ENCODE measurements at places on chromosomes 3 and 15.

- no peak for DNase-seq
Measured at GRCh38 chr15:49987198-49987785, 131.7 kb downstream of the ATP8B4 start.

- DNase-seq: no peak
Measured at GRCh38 chr15:68228143-68228970, 1.2 kb downstream of the CLN6 start.

DNA sequence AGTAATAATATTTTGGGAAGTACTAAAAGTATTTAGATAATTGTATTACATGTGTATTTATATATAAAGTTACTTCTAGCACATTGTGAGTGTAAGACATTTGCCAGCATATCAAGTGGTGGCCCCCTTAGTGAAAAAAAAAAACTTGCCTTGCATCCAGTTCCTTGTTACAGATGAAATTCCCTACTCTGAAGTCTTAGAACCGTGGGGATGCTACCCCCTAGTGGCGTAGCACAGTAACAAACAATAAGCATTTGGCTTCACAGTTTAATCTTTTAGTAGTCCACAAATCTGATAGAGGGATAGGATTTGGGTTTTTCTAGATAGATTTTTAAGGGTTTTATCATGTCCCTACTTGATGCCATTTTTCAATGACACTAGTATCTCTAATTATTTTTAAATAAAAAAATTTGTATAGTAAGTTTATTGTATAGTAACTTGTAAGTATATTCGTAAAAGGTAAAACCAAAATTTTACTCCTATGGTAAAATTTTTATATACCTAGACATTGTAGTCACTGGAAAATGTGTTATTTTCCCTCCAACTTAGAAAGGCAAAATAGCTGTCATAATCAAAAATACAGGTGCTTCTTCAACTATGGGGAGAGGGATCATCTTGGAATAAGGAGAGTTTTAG, 14.3 kb downstream of the SMC4 start:
- DNase-seq: peak; percentile 76

DNA sequence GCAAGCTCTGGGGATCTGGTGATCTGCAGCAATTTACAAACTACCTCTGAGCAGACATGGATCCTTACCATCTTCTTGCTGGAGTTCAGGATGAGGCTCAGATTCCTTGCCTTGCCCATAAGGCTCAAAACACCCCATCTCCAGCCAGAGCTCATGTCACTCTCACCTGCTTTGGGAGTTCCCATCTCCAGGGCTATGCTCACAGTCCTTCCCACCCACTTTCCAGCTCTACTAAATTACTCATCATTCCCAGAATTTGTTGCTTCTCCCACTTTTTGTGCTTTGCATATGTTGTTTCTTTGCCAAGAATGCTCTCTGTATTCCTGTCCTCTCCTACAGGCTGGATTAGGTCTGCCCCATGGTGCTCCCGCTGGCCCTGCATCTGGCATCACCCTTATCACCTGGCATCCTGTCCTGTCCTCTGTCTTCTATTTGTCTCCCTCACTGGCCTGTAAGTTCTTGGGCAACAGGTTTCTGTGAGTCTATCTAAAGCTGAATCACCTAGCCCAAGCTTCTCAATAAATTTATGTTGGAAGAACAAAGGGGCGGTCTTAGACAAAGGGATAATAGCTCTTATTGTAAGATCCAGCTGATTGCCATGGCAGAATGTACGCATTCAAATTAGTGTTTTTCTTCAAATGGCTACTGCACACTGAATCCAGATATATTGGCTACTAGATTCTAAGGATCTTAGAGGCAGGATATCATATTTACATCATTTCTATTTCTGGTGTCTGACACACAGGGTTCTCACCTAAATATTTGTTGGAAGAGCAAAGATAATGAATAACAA, 179.2 kb downstream of the CLSTN2 start:
- no peak for DNase-seq

DNA sequence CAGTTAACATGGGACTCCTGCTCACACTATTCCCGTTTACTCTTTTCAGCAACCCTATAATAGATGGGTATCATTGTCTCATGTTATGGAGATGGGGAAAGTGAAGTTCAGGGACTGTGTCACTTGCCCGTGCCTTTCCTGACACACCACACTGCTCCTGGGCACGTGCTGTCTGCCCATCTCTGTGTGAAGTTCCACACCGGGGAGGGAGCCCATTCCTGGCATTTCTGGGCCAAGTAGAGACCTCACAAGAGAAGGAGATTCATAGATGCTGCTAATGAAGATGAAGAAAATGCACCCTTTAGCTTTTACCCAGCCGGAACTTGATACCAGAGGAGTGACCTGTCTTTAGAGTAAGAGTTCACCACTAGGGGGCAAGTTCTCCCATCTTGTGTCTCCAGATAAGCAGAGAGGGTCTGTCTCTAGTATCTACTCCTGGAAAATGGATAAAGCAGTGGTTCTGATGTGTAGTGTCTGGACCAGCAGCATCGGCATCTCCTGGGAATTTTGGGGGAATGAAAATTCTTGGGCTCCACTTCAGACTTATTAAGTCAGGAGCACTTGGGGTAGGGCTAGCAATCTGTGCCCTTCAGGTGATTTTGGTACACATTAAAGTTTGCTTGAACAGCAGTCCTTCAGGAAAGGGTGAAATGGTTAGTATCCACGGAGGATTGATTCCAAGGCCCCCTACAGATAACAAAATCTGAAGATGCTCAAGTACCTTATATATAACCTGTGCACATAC, 2.0 kb upstream of the TOPBP1 start:
- DNase-seq: peak; percentile 73

DNA sequence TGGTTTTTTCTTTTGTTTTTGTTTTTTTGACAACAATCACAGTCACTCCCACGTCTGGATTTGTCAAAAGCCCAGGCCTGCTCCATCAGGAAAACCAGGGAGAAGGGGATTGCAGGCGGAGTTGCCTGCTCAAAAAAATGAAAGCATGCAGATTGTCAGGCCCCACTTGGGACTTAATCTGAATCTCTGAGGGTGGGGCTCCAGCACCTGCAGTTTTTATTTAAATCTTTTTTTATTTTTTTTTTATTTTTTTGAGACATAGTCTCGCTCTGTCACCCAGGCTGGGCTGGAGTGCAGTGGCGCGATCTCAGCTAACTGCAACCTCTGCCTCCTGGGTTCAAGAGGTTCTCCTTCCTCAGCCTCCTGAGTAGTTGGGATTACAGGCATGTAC, 140.9 kb downstream of the FOXP1 start:
- DNase-seq: no peak

DNA sequence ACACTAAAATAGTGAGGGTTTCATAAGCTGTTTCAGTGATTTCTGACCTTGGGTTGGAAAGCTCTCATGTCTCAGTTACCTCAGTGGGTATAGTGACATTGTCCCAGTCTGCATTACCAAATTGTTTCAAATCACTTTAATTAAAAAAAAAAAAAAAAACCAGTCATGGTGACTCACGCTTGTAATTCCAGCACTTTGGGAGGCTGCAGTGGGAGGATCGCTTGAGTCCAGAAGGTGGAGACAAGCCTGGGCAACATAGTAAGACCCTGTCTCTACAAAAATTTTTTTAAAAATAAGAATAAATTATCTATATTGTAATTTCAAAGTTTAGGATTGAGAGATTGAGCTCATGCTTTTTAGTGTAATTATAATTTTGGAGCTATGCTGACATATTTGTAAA, 78.0 kb downstream of the MBNL1 start:
- no peak for DNase-seq

DNA sequence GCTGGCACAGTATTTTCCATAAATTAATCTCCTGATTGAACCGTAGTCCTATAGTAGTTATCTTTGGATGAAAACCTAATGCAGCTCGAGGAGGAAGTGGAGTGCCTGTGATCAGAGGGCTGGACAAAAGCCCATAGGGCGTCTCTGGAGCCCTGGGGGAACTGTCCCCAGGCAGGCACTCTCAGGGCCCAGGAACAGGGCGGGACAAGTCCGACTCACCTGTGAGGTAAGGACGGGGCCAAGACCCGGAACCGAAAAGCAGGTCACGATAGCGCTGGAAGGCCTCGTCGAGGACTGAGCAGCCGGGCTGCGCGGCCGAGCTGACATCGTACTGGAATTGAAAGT, 341 bp downstream of the HEXA start:
- no peak for DNase-seq

DNA sequence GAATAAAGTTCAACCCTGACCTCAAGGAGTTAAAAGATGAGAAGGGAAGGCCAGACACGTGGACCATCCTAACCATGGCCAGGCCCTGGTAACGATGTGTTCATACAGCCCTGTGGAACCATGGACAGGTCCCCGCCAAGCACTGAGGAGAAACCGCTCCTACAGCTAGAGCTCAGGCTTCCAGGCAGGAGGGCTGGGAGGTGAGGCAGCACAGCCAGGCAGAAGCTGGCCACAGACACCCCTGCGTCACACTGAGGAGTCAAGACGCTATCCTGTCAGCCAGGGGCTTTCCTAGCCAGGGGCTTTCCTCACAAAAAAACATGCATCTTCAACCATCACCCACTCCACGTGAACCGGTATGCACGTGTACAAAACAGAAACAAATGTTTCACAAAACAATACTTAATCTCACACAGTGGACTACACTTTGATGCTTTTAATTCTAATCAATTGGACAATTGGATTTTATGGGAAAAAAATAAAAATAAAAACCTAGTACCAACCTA, 73.2 kb downstream of the TBC1D2B start:
- DNase-seq: peak; percentile 13

GRCh38 chr15:67456677-67457529, 64.0 kb upstream of the C15orf61 start:
- DNase-seq: peak; percentile 82

- no peak for DNase-seq
Measured at GRCh38 chr3:187567661-187568121, 102.5 kb downstream of the SST start.

GRCh38 chr3:22007368-22007767, 256.4 kb upstream of the ZNF385D start:
- DNase-seq: no peak

GRCh38 chr15:25175033-25175788, 220.4 kb downstream of the SNRPN start:
- DNase-seq: no peak

- no peak for DNase-seq
Measured at GRCh38 chr3:14290631-14291385, 111.6 kb upstream of the SLC6A6 start.

DNA sequence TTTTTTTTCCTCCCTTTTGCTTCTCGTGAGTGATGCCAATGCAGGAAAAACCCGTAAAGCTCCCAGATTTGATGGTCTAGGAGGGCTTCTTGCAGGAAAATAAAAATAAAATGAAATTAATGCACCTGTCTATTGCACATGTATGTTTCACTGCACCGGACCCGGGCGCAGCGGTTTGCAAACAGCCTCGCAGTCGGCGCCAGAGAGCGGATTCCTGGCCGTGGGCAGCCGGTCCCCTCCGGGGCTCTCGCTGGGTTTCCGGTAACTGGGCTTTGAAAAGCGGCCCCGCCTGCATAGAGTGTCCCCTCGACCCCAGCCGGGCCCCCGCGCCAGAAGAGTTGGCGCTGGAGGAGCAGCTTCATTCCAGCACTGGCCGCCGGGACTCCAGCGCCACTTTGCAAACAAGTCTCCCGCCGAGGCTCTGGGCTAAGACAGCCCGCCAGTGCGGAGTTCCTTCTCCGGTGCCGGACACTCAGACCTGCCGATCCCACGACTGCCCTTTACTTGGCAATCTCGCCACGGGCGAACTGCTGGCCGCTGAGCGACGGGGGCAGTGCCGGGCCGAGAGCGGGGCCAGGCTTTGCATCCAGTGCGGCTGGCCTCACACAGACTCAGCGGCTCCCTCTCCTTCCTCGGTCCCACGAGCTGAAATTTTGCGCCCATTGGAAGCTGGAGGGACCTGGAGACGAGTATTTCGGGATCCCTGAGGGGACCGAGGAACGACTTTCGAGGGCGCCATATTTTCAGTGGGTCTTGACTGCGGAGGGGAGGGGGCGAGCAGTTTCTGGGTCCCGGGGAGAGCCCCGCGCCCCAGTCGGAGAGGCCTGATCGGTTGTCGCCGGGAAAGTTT, 225.9 kb upstream of the C2CD4B start:
- DNase-seq: peak; percentile 8

DNA sequence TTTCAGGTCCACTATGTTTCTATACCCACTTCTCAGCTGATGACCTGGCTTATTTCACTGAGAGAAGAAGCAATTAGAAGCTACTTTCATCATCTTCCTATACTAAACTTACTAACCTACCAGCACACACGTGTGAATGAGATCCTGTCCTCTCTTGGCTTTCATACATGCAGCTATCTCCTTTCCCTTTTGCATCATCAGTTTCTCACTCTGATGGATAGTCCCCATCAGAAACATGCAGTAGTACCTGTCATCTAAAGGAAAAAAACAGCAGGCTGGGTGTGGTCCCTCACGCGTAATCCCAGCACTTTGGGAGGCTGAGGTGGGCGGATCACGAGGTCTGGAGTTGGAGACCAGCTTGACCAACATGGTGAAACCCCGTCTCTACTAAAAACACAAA, 237.6 kb upstream of the C2CD4B start:
- DNase-seq: no peak

DNA sequence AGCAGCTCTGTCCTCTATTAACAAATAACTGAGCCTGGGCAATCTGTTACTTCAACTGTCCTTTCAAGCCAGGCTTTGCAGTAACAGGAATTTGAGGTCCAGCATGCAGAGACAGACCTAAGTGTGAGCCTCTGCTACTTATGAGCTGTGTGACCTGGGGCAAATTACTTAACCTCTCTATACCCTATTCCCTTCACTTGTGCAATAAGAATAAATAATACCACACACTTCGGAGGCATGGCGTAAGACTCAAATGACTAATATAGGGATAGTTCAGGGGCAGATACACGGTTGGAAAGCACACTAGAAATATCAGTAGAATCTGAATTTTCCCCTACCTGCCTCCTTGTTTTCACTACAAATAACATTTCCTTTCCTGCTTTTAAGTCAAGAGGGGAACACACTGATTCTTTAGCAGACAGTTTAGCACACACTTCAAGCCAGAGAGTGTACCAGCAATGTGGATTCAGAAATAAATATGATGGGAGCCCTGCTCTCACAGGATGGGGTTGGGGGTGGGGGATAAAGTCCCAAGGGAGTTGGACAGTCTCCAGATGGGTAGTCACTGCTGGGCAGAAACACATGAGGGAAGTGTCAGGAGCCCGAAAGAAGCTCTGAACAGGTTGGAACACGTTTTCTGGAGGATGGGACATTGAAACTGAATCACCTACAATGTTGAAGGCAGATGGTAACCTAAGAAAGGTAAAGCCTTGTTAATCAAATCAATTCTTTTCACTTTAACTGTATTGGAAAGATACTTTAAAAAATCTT, 61.8 kb upstream of the RBP1 start:
- no peak for DNase-seq

- DNase-seq: no peak
Measured at GRCh38 chr3:55658270-55658669, 171.2 kb upstream of the WNT5A start.

DNA sequence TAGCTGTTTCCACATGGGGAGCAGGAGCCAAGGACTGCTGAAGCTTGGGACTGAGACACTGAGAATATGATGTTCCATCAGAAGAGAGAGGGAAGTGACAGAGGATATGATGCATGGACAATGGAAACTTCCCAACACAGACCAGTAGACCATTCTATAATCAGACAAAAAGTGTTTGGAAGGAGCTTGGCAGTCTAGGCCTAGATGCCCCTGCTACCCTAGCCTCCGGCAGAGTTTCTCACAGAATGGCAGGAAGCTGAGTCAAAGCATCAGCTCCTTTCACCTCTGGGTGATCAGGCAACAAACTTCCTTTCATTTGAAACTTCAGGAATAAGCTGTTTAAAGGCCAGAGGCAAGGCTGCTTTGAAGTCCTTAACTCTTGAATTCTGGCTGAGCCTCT, 222.0 kb downstream of the NEK10 start:
- DNase-seq: no peak

All from CD4-positive, alpha-beta T cell treated with Interleukin-12 subunit alpha and Interleukin-12 subunit beta, for 1 hour (primary cell).